ENCODE measurements at places on chromosomes 6 and 20.

GRCh38 chr6:70119218-70119835 is 183.6 kb downstream of the COL9A1 start:
- DNase-seq: no peak

DNA sequence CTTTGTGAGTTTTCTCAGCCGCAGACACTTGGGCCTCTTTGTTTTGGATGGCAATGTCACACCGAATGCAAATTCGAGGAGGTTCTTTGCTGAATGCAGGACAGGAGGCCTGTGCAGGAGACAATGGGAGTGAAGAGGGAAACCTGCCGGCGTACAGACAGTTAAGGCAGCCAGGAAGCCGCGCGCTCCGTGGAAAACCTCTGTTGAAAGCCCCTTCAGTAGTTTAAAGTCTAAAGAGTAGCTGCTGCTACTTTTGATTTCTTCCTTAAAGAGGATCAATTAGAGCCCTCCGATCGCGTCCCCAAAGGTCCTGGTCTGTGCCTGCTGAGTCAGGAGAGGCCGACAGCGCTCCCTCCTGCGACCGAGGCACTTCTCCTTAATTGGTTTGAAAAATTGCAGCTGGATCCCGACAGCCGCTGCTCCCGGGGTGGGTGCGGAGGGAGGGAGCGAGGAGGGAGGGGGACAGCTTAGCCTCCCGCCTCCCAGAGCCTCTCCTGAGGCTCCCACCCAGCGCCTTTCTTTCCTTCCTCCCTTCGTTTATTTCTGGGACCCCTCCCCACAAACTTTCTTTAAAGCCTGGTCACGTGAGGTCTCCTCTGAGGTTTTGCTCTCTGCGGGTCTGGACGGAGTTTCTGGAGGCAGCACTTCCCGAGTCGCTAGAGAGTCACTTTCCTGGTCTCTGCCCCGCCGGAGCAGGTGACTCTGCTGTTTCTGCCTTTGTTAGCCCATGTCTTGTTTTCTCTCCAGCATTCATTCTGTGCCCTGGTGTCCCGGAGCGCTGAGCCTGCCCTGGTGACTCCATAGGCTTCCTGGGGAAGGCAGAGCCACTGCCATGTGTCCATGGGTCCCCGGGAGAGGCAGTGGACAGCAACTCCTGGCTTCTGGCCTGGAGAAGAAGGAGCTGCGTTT is 22.3 kb upstream of the RPP40 start:
- no peak for DNase-seq

- DNase-seq: no peak
These were observed 246.3 kb downstream of the FNDC1 start for GRCh38 chr6:159415540-159415939.

DNA sequence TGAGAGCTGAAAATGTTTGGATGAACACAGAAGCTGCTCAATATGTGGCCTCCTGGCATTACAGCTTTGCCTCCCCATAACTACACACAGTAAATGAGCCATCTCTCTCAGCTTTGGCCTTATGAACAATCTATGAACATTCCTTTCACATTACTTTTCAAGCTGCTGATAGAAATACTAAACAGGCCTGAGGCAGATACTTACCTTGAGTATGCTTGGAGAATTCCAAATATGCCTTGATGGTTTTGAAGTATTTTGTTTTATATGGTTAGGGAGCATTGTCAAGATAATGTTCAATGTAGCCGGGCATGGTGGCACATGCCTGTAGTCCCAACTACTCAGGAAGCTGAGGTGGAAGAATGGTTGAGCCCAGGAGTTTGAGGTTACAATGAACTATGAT is 104.5 kb downstream of the CD24 start:
- DNase-seq: no peak

DNA sequence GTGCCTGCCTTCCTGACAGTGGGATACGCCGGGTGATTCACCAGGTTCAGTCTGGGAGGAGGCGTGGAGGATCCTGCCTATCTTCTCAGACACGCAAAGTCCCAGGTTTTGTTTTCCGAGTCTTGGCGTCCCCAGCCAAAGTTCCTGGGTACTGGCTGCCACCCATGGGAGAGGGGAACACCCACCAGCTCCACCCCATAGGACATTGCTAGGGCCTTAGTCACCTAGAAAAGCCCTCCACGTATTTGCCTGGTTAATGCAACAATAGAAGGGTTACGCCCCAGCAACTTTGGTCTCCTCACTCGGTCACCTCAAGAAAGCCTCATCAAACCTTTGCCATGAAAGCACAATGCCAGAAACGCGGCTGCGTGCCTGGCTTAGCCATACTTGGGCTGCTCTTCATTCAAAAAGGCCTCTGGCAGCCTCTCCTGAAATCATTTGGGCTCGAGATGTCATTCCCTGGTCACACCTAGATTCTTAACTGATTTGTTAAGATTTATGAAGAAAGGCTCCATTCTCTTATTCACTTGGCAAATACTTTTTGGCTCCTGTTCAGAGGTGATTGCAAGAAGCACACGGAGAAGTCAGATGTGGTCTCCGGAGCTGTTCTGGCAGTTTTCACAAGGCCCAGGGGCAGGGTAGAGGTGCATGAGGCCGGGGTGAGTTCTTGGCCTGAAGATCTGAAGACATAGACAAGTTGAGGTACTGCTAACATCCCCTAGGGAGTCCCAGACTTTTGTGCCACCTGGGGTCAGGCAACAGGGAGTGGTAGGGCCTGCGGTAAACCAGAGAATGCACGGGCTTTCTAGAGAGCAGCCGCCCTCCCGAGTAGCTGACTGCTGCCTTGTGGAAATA is 35.5 kb upstream of the ZNF133 start:
- no peak for DNase-seq

GRCh38 chr6:3871515-3871914 is 22.3 kb downstream of the FAM50B start:
- no peak for DNase-seq

DNA sequence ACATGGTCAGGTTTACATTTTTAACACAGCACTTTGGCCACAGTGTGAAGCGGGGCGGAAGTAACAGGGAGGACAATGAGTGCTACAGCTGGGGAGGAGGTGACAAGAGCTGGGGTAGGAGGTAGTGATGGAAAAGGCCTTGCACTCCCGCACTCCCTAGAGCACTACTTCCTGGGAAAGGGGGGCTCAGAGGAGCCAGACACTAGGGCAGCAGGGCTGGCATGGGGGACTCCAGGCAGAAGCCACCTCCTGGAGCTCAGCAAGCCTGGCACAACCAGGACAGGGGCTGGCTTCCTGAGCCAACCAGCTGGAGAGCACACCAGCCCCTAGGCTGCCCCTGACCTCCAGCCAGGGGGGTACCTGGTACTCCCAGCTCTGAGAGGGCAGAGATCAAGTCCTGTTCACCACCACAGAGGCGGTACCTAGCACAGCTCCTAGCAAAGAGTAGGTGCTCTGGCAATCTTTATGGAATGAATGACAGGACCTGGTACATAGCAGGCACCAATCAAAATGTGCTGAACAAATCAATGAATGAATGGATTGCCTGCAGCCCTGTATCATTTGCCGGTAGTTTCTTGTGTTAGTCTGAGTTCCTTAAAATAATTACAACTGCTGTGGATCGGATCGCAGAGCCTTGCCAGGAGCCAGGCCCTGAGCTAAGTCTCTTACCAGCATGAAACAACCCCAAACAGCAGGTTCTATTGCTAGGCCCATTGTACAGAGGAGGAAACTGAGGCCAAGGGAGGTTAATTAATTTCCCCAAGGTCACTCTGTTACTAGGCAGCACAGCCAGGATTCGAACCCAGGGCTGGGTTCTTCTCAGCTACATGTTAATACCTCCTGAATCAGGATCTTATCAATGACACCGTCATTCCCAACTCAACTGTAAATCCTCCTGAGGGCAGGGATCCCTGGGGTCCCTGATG is 15.5 kb downstream of the NOL4L start:
- no peak for DNase-seq

- no peak for DNase-seq
These were observed 149.4 kb downstream of the SMOC2 start for GRCh38 chr6:168590406-168590805.

GRCh38 chr20:10125757-10126156 is 91.0 kb downstream of the ANKEF1 start:
- no peak for DNase-seq

DNA sequence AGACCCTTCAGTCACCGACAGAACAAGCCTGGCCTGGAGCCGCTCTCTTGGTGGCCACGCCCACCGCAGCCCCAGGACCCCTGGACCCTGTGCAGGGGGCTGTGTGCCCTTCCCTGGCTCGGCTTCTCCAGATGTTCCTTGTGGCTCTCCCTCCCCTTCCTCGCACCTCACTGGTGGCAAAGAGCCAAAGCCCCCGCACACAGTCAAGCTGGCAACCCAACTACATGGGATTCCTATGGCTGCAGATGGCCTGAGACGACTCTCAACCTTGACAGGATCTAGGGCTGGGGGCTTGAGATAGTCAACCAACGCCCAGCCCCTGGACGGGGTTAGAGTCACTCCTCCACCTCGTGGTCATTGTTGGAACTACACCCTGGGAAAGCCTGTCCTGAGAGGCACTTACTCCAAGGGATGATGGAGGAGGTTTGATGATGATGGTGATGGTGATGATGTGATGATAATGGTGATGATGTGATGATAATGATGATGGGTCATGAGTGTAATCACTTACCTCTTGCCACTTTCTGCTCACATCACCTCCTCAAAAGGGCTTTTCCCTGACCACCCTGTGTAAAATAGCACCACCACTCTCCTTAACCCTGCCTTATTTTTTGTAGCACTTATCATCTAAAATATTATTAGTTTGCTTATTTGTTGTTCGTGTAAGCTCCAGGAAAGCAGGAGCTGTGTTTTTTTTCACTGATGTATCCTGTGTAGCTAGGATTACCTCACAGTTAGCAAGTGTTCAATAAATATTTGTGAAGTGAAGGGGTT is 278.4 kb downstream of the LRFN2 start:
- DNase-seq: peak; percentile 27

DNA sequence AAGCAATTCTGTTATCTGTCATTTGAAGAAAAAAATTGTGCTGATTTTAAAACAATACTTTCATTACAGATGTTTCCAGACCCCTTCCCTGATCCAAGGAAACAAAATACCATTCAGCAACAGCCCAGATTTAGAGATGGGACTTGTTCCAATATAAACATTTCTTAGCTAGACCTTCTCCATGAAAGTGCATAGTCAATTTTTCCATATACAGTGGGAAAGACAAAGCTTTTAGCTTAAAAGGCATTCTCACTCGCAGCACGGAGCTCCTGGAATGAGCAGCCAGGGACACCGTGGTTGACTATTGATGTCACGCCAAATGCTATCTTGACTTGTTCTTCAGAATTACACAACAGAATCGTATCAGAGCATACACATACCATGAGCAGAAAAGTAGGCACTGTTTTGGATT is 21.5 kb downstream of the LAMA4 start:
- DNase-seq: no peak

Measured in KG1 (cell line).